Activated naive CD4-positive, alpha-beta T cell (primary cell): ENCODE measurements at places on chromosomes 2 and 18.

- no peak for DNase-seq
Measured at GRCh38 chr2:20391951-20392699, 41.5 kb upstream of the PUM2 start.

GRCh38 chr18:58103339-58103985 lies 59.4 kb downstream of the NEDD4L start:
- DNase-seq, result no peak

- no peak for DNase-seq
Measured at GRCh38 chr2:239429473-239430350, 28.9 kb upstream of the HDAC4 start.

DNA sequence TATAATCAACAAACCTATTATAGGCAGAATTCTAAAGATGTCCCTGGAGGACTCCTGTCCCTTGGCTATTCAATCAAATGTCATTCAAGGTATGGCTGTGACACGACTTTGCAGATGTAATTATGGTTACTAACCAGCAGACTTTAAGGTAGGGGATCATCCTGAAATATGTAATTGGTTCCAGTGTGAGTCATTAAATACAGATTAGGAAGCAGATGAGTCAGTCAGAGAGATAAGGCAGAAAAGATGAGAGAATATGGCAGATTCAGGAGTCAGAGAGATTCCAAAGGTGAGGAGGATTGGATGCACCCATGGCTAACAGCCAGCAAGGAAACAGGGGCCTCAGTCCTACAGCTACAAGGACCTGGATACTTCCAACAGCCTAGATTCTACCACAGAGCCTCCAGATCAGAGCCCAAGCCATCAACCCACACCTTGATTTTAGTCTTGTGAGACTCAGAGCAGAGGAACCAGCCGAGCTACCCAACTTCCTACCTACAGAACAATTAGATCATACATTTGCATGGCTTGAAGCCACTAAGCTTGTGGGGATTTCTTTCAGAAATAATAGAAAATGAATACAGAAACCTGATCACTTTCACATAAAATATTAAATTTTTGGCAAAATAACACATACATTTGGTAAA lies 11.2 kb upstream of the PROM2 start:
- no peak for DNase-seq

GRCh38 chr2:138948070-138948539 lies 167.9 kb upstream of the NXPH2 start:
- no peak for DNase-seq

GRCh38 chr18:35376393-35376741 lies 770 bp downstream of the ZNF396 start:
- no peak for DNase-seq

- DNase-seq, result no peak
Measured at GRCh38 chr2:11097038-11097720, 58.1 kb upstream of the SLC66A3 start.

DNA sequence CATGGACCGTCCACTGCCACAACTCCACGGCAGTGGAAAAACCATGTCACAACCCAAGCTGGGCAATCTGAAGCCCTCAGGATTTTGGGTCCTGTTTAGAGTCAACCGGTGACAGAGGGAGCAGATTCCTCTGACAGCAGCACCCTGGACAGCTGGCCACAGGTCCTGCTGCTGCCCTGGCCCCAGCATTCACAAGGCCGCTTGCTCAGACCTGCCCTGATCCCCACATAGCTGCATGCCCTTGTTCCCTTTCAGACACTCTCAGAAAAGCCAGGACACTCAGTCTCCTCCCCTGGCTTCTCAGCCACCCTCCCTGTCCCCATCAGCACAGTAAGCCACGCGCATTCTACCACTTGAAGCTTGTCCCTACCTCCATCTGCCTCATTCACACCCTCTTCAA lies 1.6 kb downstream of the COPS9 start:
- DNase-seq, result no peak
